ENCODE measurements at places on chromosomes 2 and 18.
A peak's percentile ranks its signal among the peaks of the same experiment; 100 is the strongest.

- DNase-seq: no peak
These were observed 940.5 kb upstream of the DDX18 start for GRCh38 chr2:116874021-116874420.

DNA sequence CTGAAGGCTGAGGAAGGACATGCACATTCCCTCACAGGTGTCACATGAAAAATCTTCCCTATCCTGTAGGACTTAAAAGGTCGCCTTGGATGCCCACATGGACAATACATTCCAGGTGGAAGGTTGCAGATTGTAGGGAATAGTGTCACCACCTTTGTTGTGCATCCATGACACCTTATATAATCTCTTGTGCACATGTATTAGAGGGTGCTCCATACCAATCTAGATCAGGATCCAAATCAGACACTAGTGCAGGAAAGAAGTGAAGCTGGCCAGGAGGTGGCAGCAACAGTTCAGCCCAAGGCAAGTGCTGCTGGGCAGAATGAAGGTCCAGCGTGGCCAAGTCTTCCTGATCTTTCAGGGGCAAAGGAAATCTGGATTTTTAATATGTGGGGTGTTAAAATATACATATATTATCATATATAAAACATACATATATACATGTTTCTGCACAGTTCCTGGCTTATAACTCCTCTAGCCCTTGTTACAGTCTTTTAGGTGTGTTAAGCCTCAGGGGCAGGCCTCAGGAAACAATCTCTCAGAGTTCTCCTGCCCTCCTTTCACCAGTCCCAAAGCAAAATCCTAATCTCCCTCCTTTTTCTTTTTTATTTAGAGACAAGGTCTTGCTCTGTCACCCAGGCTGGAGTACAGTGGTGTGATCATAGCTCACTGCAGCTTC is 16.6 kb downstream of the NIF3L1 start:
- peak; percentile 50 for DNase-seq

DNA sequence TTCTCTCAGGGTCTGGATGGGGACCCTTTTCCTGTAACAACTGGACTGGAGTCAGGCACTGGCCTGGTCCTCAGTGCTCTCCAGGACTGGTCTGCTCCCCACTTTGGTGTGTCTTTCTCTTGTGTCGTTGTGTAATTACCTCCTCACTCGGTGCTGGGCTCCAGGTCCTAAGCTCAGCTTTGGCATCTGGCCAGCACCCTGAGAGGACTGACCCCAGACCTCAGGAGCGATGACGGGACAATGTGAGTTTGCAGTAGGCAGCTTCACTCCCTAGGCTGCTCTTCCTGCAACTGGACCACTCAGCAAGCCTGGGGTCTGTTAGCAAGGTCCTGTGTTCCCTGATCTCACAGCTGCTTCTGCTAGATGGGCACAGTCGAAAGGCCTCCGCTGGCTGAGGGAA is 93.8 kb downstream of the COLEC12 start:
- no peak for DNase-seq

DNA sequence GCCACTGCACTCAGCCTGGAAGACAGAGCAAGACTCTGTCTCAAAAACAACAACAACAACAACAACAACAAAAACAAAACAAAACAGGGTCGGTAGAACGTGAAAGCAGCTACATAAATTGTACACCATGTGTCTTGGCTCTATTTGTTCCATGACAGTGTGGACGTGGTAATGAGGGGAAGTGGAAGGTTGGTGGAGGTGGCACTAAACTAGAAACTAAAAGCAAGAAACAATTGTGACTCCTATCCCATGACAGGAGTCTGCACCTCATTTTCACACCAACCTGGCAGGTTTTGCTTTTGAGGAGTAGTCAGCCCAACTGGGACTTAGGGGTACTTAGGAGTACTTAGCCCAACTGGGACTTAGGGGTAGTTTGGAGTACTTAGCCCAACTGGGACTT is 62.5 kb upstream of the MRPS9 start:
- no peak for DNase-seq

DNA sequence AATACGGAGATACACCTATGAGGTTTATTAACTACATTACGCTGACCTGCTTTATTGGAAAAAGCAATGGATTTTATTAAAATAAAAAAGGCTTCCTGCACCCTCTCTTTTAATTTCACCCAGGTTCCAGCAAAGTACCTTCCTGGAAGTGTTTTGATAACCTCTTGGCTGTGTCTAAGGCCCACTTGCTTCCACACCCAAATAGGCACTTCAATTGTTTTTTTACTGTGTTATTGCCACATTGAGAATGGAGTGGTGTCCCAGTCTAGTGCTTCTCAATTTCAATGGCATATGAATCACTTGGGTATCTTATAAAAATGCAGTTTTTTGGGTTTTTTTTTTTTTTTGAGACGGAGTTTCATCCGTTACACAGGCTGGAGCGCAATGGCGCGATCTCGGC is 47.6 kb downstream of the SF3B1 start:
- no peak for DNase-seq

- no peak for DNase-seq
These were observed 124.0 kb downstream of the GATA6 start for GRCh38 chr18:22293417-22293816.

- no peak for DNase-seq
These were observed 8.6 kb upstream of the ASPRV1 start for GRCh38 chr2:69969991-69970390.

GRCh38 chr2:84309281-84309680 is 149.8 kb downstream of the SUCLG1 start:
- no peak for DNase-seq

GRCh38 chr2:148604927-148605326 is 39.6 kb upstream of the EPC2 start:
- no peak for DNase-seq

GRCh38 chr2:55887901-55888624 is 35.5 kb downstream of the EFEMP1 start:
- DNase-seq: peak; percentile 60

GRCh38 chr2:163856941-163857340 is 121.1 kb upstream of the FIGN start:
- DNase-seq: no peak

- DNase-seq: peak; percentile 33
These were observed 31.6 kb downstream of the TWSG1 start for GRCh38 chr18:9366126-9366714.

DNA sequence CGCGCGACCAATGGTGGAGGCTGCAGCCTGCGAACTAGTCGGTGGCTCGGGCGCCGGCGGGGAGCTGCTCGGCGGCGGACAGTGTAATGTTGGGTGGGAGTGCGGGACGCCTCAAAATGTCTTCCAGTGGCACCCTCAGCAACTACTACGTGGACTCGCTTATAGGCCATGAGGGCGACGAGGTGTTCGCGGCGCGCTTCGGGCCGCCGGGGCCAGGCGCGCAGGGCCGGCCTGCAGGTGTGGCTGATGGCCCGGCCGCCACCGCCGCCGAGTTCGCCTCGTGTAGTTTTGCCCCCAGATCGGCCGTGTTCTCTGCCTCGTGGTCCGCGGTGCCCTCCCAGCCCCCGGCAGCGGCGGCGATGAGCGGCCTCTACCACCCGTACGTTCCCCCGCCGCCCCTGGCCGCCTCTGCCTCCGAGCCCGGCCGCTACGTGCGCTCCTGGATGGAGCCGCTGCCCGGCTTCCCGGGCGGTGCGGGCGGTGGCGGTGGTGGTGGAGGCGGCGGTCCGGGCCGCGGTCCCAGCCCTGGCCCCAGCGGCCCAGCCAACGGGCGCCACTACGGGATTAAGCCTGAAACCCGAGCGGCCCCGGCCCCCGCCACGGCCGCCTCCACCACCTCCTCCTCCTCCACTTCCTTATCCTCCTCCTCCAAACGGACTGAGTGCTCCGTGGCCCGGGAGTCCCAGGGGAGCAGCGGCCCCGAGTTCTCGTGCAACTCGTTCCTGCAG is at the start of gene HOXD9:
Gene HOXD9 (plus strand): TSS at position 37 of the 728 bp plus-strand sequence. CDS start 50 bp downstream, at position 87.
- no peak for DNase-seq

DNA sequence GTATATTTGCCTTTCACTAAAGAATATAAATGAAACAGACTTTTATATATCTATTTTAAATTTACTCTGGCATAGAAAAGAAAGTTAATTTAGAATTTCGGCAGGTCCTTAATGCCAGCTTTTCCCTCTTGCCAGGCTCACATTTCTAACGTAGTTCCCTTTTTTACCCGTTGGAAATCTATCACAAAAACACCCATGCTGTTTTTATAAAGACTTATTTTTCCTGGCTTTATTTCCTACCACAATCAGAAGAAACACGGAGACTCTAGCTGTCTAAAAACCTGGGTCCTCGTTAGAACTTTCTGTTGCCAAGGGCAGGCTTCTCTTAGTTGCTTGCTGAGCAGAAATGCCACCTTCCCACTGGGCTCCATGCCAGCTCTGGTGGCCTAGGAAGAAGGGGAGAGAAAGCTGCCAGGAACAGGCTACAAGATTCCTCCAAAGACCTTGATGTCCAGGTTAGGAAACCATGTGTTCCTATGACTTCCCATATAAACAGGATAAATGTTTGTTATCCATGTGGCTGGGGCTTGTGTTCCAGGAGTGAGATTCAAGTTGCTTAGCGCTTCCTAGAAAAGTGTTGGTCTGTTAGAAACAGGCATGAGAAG is 17.8 kb upstream of the TMEM18 start:
- DNase-seq: no peak

GRCh38 chr18:524466-524865 is 24.0 kb upstream of the COLEC12 start:
- no peak for DNase-seq

DNA sequence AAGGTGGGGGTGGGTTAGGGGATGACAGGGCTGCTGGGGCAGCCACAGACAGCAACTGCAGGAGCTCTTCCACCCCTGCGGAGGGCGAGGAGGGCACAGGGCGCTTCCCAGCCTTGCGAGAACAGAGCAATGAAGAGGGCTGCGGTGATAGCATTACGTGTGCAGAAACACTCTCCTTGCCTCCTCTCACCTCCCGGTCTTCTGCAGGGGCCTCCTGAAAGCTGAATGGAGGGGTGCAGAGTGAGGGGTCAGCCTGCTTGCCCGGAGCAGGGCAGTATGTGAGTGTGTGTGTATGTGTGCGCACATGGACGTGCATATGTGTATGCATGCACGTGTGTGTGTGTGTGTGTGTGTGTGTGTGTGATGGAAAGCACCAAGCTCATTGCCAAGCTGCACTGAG is 29.5 kb upstream of the IL1R2 start:
- DNase-seq: no peak

DNA sequence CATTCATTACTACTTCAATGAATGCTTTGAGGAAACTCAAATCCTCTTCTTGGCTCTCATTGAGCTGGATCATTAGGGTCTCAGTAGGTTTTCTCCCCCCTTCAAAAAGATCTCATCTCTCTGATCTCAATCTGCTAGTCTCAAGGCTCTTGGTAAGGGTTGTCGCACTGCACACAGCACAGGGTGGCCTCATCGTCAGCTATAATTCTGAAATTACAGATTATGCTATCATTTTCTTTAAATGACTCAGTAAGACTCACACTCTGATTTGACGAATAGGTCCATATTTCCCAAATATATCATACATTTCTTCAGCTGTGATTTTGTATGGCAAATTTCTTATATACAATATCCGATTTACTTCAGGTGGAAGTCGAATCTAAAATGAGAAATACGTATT is 2.3 kb downstream of the SF3B6 start:
- no peak for DNase-seq

DNA sequence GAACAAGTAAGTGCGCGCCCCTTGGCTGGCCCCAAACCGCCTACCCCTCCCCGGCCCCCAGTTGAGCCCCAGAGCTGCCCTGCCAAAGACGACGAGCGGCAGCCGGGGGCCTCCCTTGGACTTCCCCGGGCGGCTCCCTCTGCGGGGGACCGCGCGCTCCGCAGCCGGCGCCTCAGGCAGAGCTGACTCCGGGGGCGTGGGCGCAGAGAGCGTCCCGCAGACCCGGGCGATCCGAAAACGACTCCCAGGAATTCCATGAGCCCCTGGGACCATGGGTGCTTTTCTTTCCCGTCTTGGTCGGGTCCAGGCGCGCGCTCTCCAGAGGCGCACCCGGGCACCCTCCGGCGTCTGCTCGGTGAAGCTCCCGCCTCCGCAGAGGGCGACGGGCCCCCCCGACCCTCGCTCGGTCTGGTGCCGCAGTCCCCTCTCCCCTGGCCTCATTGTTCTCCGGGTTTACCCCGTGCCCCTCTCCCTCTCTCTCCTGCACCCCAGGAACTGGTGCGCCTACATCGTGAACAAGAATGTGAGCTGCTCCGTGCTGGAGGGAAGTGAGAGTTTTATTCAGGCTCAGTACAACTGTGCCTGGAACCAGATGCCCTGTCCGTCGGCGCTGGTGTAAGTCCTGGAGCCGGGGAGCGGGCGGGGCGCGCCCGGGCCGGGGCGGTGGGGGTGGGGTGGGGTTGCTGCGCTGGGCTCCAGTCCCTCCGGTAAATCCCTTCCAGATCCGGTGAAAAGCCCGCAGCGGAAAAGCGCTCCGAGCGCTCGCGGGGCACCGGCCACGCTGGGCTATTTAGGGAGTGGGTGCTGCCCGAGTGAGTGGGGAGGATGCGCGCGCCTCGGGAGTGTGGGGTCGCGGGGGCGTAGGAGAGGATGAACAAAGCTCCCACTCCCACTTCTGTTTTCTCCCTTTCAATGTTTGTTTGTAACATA is 776 bp downstream of the EMILIN2 start:
- no peak for DNase-seq

- no peak for DNase-seq
These were observed 200.7 kb downstream of the DIS3L2 start for GRCh38 chr2:232162187-232162586.

GRCh38 chr2:99729104-99730025 is 239.5 kb upstream of the REV1 start:
- no peak for DNase-seq

DNA sequence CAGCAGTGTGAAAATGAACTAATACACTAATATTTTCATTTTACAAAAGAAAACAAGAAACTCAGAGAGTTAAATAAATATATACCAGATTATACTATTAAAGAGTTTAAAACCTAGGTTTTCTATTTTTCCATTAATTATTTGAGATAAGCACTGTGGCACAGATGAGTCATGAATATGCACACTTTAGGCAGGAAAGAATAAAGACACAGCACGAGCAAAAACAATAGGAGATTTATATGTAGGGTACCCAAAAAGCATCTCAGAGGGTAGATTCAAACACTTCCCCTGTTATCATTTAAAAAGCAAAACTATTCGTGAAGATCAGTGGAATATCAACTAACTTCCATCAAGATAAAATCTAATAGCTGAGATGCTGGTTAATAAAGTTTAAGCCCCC is 430.6 kb downstream of the ERBB4 start:
- no peak for DNase-seq

DNA sequence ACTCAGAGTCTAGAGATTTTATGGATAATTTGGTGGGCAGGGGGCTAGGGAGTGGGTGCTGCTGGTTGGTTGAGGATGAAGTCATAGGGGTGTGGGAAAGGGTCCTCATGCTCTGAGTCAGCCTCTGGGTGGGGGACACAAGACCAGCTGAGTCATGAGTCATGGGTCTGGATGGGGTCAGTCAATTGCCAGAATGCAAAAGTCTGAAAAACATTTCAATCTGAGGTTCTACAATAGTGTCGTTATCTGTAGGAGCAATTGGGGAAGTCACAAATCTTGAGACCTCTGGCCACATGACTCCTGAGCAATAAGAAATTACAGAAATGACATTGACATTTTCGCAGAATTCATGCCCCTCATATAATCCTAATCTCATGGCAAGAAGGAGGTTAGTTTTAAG is 15.1 kb downstream of the NMS start:
- DNase-seq: no peak
